Retinal pigment epithelial cell (primary cell): ENCODE measurements at places on chromosomes 16 and 17.

- DNase-seq: no peak
These were observed 1.5 kb downstream of the CRHR1 start for GRCh38 chr17:45785480-45786193.

GRCh38 chr17:57453841-57454425 lies 197.6 kb downstream of the MSI2 start:
- DNase-seq: no peak

- DNase-seq: no peak
These were observed 37.7 kb downstream of the USP32 start for GRCh38 chr17:60354223-60354622.

DNA sequence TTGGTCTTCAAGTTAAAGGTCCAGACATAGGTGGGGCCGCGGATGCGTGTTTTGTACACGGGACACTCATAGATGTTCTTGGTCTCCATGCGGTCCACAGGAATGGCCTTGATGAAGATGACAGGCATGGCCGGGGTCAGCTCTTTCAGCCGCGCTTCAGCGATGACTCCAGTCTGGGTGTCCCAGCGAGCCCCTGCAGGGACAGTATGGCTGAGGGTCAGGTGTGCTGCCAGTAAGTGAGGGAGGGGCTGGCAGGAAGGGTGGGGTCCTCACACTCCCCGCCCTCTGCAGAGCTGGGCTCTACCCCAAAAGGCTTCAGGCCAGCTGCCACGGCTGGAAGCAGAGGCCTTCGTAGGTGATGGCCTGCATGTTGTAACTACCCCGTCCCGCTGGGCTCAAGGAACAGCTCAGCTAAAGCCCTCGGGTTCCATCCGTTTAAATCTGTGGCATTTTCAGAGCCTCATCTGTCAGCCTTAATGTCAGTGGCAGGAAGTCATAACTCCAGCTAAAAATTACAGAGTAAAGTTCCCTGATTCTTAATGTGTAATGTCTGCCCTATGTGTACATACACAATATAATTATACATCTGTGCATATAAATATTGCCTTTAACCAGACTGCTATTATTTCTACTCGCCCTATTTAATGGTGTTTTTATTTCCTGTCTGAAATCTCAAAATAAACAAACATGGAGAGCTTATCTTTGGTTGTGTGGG lies 45.7 kb downstream of the PGS1 start:
- no peak for DNase-seq

GRCh38 chr16:31063843-31064611 lies 10.0 kb downstream of the ZNF668 start:
- no peak for DNase-seq

DNA sequence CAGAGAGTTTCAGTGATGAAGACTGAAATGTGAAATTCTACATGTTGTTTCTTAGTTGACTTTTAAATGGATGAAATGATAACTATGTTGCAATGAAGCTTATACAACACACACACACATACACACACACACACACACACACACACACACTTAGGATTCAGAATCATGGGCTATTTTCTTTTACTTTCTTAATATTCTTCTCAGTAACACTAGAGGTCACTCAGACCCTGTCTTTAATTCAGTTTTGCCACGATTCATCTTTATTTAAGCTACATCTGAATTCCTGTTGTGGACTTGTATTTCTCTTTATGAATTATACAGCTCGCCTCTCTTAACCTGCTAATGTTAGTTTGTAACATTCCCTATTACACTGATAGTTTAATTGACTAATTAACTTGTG lies 109.6 kb upstream of the GOT2 start:
- no peak for DNase-seq

DNA sequence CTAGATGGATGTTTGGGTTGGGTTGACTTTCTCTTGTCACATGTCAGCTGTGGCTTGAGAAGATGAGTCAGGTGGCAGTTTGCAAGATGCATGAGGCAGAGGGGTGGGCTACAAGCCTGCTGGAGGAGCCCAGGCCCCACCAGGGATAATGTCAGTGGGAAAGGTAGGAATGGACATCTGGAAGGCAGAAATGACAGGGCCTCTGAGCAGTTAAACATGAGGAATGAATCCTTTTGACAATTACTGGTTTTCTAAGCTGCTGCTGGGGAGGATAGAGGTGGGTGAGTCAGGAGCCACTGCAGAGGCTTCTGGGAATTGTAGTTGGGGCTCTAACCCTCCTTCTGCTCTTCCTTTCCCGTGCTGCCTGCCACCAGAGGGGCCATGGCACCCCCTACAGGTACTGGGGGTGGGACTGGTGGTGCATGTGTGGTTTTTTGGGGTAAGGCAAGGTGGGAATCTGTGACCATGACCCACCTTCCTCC lies 15.7 kb downstream of the SLC52A1 start:
- DNase-seq: no peak

DNA sequence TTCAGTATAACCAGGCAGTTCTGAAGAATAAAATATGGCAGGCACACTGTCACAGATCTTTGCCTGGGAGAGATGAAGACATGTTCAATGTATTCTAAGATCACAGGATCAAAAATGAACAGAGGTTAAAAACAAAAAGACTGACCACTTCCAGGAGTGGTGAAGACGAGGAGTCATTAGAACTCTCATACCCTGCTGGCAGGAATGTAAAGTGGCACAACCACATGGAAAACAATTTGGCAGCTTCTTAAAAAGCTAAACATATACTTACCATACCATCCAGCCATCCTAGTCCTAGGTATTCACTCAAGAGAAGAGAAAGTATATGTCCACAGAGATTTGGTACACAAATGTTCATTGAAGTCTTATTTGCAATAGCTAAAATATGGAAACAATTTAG lies 406.3 kb downstream of the NPIPA8 start:
- DNase-seq: no peak

- no peak for DNase-seq
These were observed 4.3 kb downstream of the SLC16A3 start for GRCh38 chr17:82232876-82233785.
